ENCODE measurements at places on chromosomes 1 and 21.

DNA sequence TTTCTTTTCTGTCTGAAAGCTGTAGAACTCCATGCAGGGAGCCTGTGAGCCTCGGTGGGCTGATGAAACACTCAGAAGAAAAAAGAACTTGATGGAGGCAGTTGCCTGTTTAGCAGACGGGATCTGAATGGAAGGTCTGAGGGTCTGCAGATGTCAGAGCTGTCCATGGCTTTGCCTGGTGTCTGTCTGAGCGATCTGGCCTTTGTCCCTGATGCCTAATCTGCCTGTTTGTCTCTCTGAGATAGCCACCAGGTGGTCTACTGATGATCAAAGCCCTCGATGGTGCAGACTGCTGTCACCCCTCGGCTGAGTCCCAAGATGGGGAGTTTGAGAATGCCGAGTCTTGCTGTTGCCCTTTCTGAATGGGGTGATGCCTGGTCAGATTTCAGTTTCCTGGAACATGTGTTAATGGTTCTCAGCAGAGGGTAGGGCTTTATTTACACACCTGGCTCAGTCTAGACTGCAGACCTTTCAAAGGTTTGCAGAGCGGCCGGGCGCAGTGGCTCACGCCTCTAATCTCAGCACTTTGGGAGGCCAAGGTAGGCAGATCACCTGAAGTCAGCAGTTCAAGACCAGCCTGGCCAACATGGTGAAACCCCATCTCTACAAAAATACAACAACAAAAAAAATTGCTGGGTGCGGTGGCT lies 90.4 kb downstream of the KIF26B start:
- DNase-seq: no peak

DNA sequence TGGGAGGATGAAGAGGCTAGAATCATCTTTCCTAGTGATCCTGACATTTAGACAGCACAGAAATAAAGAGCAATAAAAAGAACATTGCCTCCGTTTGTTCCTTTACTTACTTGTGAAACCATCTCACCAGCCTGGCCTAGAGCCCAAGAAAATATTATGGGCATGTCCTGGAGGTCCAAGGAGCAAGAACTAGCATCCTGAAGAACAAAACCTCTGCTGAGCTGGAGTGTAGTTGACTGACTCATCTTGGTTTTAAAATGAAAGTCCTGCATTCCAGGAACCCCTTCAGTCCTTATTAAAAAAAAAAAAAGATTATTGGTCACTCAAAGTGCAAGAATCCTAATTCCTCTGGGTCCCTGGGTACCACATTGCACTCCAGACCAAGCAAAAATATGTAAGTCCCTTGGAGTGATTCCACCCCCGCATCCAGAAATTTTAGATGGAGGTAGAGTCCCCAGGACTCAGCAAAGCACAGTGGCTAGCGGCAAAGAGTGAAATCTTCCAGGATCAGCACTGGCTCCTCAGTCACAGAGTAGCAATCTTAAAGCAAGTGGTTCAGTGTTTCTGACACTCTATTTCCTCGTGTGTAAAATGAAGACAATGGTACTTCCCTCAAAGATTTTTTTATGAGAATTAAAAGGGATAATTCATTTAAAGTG lies 7.0 kb downstream of the SMCP start:
- no peak for DNase-seq

DNA sequence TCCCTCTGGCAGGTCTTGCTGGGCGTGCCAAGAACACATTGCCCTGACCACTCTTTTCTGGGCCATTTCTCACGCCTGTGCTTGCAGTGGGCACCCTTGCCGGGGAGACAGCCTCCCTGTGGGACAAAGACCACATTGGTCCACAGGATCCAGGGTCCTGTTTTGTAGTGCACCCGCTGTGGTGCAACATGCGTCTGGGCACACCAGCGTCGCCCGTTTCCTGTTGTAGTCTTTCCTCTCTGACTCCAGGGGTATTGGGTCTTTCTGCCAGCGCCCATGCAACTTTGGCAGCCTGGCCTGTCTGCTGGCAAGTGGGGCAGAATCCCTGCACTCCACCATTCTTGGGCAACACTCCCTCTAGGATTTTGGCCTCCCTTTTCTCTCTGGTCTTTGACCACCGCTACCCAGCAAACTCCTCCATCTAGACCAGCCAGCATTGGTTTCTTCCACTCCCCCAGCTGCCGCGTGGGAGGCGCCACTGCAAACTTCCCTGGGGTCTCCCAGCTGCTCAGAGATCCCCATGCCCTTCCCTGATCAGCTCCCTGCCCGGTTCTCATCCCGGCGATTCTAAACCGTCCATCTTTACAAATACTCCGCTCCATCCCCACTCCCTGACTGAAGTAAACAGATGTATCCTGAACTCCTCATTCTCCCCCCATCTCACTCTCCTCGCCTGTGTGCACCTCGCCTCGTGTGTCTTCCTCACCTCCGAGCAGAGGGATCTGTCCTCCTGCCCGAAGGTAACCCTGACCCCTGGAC lies 1.2 kb upstream of the TPRG1L start:
- no peak for DNase-seq

DNA sequence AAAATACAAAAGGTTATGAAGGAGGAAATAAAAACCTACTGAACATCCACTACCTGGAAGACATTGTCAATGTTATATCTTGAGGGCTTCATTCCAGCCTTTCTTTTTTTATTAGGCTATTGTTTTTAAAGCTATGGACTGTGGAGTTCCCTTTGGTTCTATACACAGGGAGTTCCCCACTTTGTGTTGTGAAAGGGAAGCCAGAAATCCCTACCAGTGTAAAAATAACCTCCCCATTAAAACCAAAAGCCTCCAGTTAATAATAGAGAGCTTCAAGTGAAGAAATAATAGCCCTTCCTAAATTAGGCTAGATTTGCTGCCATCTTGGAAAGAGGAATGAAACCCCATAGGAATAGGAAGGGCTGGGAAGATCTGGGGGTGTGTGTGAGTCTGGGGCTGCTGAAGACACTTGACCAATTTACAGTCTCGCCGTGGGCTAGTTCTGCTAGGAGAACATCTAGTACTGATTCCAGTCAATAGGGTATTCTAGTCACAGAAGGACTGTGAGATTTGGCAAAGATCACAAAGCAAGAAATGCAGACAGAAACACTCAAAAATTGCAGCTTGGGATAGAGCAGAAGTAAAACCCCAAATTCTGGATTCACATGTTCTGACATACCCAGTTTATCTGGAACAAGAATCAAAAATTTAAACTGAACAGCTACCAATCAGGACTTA lies 32.4 kb upstream of the PTGFRN start:
- no peak for DNase-seq

GRCh38 chr1:164622068-164622845 lies 63.3 kb downstream of the PBX1 start:
- DNase-seq: no peak

DNA sequence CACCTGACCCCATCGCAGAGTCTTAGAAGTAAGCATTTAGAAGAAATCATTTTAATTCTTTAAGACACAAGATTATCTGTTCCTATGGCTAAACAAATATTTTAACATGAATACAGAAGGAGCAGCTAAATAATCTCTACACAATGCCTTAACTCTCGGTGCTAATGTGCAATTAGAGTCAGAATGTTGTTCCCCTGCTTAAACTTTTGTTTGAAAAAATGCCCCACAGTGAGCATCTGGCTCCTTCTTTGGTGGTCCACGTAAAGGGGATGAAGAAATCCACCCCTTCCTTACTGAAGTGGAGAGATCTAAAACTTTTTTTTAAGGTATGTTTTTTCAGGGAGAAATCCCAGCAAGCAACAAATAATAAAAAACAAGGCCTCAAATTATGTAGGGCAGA lies 55.2 kb downstream of the SLC45A1 start:
- DNase-seq: no peak

DNA sequence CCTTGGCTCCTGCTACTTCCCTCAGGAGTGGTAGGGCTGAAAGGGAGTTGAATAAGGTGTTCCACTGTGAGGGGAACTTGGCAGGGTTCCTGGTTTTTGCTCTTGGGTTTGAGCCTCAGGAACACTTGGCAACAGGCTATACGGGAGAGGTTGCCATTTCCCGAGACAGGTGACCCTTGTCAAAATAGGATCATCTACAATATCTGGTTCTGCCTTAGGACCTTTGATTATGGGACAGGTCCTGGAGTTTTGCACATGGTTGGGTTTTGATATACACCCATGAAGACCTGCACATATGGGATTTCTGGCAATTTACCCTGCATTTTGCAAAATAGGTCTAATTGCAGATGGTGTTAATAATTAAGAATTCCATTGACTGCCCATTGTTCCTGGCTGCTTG lies 31.1 kb downstream of the YY1AP1 start:
- DNase-seq: no peak

DNA sequence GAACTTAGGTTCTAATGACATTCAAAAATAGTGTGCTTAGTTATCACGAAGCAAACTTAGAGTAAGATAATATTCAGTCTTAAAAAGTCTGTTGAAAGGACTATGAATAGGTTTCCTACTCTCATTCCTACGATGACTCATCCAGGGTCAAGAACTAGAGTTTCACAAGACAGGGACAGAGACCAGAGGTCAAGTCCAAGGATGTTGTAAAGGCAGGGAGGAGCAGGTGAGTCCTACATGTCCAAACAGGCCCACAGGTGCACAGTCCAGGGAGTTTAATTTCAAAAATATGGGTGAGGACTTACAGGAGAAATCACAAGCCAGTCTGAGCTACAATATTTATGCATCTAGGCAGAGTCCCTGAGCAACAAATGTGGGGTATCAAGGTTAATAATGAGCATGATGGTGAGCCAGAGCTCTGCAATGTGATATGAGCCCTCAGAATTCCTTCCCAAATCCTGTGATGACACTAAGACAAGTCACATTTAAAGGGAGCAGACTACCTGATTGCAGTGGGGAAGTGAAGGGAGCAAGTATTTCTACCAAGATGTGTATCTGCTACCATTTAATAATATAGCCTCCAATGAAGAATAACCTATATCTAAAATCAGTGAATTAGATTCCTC lies 100.0 kb upstream of the NRIP1 start:
- DNase-seq: no peak

DNA sequence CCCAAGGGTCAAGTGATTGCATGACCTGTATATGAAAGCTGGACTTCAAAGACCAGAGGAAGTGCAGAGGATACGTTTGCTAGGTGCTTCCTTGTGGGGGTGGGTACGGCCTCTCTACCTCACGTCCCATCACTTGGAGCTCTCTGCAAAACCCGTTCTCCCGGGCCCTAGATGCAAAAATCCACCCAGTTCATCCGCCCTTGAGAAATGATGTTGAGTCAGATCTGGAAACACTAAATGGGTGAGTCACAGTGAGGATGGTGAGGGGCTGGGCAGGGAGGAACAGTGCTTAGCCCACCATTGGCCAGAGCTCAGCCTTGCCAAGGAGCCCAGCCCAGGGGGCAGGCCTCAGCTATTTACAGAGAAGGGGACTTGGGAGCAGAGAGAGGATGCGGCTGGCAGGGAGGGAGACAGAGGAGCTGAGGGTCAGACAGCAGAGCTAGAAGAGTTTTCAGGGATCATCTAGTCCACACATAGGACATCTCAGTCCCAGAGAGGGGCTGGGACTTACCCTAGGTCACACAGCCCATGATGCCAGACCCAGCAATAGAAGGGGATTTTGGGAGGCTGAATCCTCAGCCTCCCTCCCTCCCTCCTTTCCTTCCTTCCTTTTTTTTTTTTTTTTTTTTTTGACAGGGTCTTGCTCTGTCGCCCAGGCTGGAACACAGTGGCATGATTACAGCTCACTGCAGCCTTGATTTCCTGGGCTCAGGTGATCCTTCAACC lies 14.6 kb downstream of the ARHGEF10L start:
- DNase-seq: no peak

- DNase-seq: no peak
These were observed at the start of gene TMOD4 for GRCh38 chr1:151175863-151176262. TMOD4 (minus strand) TSS chr1:151175981; CDS start chr1:151174875, 1,106 bp downstream.

- no peak for DNase-seq
These were observed 102.7 kb downstream of the LYST start for GRCh38 chr1:235763962-235764361.

DNA sequence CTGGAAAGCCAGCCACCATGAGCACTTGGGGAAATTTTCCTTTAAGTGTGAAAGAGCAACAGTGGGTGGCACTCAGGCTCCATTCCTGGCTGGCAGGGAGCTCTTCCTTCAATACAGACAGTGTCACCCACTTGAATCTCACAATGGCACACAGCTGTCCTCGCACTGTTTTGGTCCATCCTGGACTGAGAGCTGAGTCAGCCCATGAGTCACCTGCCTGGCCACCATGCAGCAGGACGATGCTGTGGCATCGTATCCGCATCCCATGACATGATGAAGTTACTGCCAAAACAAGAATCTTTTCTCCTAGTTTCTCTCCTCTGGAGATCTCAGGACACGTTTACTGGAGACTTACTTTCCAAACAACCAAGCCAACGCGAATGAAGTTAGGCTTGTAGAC lies 6.0 kb downstream of the TMPRSS2 start:
- DNase-seq: no peak

- DNase-seq: no peak
These were observed 27.5 kb downstream of the LRRC8C start for GRCh38 chr1:89660224-89661061.

DNA sequence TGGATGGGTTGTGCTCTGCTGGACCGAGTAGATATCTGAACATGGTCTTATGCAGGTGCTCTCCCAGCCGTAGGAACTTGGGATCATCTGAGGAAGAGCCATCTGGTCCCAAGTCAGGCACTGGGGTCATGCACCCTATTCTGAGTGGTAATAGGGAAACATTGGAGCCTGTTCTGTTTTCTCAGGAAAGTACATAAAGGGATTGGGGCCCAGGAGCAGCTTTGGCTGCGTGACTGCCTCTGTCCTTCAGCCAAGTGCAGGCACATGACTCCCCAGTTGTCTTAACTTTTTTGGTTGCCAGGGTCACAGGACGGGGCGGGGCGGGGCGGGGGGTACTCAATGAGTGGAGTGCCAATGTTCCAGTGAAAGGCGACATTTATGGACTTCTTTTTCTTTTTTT lies 11.5 kb downstream of the PFKFB2 start:
- no peak for DNase-seq

DNA sequence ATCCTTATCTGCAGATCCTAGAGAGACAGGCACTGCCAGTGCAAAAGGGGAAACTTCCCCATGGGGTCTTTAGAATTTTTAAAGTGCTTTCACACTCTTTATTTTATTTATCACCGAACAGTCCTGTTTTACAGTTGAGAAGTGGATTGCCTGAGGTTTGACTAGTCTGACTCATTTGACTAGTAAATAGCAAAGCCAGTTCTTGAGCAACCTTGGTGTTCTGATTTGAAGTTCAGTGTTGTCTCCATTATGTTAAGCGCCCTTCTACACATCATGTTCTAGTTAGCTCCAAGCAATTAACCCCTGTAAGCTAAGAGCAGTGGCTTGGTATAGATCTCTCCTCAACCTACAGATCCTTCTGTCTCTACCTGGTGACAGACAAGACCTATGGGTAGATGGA lies 262.9 kb downstream of the CACNA1E start:
- no peak for DNase-seq

Data from activated CD4-positive, alpha-beta T cell treated with anti-CD3 and anti-CD28 coated beads, Interleukin-2, amount 50 U/mL, for 1 hour (primary cell).